ENCODE measurements at places on chromosomes 1 and 21.

DNA sequence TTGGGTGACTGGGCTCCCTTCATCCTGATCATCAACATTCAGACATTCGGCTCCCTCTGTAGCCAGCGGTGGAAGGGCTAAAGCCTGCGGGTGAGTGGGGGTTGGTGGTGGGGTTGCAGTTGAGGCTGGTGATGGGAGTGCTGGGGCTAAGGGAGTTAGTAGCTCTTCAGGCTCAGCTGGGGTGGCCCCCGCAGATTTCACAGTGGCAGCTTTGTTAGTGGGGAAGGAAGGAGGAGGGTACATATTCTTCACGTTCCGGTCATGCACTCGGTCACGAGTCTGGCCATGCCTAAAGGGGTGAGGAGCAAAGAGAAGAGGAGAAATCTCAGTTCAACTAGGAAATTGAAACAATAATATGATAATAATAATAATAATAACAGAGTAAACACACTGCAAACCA lies 6.8 kb downstream of the PSMB4 start:
- no peak for DNase-seq

DNA sequence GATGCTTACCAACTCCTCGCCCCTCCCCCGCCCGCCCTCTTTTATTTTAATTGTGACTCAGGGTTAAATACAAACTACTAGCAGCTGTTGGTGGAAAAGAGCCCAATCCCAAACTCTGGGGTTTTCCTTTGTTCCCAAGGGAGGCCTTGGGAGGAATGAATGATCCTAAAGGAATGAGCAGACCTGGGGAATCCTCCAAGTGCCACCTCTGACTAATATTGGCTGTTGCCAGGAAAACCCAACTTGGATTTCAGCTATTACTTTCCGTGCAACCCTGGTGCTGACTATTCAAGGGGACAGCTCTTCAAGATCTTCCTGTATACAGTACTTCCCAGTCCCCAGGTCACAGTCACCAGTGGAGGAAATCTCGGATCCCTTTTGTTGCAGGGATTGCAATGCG lies 1.3 kb upstream of the S100A10 start:
- DNase-seq = peak; percentile 84

- DNase-seq = no peak
These were observed 3.8 kb upstream of the GRHL3 start for GRCh38 chr1:24315391-24315790.

GRCh38 chr21:38475519-38475918 lies 22.8 kb downstream of the ERG start:
- no peak for DNase-seq

DNA sequence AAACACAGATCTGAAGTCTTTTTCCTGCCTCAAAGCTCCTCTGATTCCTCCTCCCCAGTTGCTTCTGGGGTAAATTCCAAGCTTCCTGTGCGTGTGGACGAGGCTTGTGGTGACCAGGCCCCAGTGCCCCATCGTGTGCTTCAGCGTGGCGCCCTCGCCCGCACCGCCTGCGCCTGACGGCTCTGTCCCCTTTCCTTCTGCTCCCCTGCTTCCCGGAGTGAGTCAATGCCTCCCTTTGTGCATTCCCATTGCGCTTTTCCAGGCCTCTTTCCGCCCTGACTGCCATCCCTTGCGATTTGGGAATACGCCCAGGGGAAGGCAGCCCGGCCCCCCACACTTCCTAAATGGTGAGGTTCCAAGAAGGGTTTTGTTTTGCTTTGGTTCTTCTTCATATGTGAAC lies 36.3 kb downstream of the FAAP20 start:
- DNase-seq = no peak

- DNase-seq = no peak
These were observed 41.6 kb upstream of the PPIAL4F start for GRCh38 chr1:144551107-144551542.

DNA sequence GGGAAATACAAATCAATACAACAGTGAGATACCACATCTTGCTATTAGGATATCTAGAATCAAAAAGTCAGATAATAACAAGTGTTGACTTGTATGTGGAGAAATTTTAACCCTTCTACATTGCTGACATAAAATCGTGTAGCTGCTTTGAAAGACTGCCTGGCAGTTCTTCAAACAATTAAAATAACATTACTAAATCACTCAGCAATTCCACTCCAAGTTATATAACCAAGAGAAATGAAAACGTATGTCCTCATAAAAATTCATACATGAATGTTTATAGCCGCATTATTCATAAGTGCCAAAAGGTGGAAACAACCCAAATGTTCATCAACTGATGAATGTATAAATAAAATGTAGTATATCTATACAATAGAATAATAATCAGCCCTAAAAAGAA lies 164.6 kb downstream of the RASAL2 start:
- DNase-seq = no peak

GRCh38 chr1:245153552-245154428 lies 995 bp upstream of the KIF26B start:
- DNase-seq = peak; percentile 5

All from RWPE1 (cell line).